ENCODE measurements at places on chromosomes 6 and 20.

DNA sequence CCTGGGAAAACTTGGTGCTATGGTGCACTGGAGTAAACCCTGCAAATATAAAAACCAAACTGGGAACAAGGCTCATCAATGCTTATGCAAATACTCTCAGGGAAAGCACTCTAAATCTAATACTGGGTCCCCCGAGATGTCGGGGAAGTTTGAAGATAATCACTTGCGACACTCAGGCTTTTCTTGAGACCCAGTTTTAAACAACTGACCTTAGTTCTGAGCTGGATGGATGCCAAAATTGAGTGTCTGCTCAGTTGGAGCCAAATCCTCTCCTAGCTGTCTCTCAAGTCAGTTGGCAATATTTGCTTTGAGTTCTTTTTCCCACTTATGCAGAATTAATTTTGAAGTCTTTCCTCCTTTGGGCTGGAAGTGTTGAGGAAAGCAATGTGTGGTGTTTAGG is 75.5 kb upstream of the CD2AP start:
- DNase-seq: no peak

- DNase-seq: no peak
Measured at GRCh38 chr6:20167601-20168000, 44.7 kb downstream of the MBOAT1 start.

- DNase-seq: no peak
Measured at GRCh38 chr20:13205425-13205824, 15.6 kb upstream of the ISM1 start.

DNA sequence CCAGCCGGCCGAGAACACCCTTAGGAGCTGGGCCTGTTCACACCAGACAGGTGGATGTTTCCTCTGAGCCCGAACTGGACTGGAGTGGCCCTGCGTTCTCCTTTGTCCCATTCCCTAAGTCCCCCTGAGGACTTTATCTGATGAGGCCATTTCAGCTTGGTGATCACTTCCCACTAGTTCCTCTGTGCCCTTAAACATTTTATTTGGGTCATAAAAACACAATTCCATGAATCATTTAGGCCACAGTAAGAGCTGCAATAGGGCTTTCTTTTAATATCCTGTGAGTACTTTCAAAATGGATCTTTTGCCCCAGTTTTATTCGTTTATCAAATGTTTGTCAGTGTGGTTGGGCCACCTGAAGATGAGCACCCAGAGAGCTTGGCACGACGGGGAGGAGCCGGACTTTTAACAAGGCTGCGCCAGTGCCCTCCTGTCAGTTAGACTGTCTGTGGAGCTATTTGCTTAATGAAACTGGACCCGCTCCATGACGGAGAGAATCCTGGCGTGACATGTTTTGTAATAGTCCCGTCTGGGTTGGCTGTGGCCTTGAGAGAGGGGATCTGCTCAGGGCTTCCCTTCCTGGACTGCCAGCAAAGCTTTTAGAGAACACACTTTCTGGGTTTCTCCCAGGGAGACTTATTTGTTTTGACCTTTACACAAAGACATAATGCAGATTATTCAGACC is 53.5 kb downstream of the ZDHHC14 start:
- no peak for DNase-seq

DNA sequence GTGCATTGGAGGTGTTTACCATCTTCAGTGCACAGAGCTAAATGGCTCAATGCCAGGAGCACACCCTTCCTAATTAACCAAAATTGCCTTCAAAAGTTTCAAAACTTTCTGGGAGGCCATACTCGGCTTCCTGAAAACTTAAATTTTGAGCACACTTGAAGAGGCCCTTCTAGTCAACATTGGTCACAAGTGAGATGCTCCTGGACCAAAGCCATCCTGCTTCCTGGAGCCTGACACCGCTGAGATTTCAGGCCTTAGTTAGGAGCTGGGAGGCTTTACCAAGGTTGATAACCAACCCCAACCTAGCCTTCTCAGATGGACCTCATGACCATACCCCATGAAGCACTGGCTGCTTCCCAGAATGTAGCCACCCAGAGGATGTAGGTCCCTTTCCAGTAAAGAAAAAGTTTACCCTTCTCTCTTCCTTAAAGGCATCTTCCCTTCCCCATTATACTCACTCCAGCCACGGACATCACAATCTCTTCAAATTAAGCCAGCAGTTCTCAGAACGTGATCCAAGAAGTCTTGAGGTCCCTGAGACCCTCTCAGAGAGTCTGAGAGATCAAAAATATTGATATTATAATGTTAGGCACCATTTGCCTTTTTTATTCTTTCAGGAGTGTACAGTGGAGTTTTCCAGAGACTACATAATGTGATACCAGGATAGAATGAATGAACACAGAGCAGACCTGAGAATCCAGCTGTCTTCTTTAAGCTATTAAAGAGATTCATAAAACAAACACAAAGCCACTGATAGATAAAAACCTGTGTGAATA is 32.8 kb upstream of the SPTLC3 start:
- no peak for DNase-seq

DNA sequence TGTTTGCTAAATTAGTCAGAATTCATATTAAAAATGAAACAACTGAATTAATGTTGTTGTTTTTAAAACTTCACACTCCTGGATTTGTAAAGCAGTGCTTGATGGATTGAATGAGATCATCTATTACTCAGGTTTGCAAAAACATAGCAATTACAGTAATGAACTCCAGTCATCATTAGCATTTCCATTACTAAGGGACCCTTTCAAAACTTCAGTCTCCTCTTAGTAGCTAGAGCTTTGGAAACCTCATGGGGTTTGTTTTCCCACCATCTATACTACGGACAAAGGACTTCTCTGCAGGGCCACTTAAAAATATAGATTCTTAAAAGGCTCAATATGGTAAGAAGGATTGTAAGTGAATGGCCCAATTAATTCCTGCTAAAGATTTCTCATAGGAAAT is 209.9 kb upstream of the PRND start:
- DNase-seq: no peak

- DNase-seq: peak; percentile 32
Measured at GRCh38 chr20:64069614-64070243, 6.7 kb downstream of the TCEA2 start.

- DNase-seq: no peak
Measured at GRCh38 chr20:53126185-53126584, 154.0 kb downstream of the TSHZ2 start.

DNA sequence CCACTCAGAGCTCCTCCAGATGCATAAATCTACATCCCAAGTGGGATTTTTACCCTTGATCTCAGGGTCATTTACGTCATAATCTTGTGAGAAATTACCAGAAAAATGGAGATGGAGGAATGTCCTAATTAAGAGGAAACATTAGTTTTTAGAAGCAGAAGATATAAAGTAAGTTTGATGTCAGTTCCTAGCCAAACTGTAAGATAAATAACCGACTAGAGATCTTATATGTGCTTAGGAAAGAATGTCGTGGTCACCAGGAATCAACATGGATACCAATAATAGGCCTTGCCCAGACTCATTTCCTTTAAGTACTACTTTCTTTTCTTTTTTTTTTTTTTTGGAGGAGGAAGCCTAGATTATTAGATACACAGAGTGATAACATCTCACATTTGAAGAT is 186.9 kb downstream of the UTRN start:
- no peak for DNase-seq

DNA sequence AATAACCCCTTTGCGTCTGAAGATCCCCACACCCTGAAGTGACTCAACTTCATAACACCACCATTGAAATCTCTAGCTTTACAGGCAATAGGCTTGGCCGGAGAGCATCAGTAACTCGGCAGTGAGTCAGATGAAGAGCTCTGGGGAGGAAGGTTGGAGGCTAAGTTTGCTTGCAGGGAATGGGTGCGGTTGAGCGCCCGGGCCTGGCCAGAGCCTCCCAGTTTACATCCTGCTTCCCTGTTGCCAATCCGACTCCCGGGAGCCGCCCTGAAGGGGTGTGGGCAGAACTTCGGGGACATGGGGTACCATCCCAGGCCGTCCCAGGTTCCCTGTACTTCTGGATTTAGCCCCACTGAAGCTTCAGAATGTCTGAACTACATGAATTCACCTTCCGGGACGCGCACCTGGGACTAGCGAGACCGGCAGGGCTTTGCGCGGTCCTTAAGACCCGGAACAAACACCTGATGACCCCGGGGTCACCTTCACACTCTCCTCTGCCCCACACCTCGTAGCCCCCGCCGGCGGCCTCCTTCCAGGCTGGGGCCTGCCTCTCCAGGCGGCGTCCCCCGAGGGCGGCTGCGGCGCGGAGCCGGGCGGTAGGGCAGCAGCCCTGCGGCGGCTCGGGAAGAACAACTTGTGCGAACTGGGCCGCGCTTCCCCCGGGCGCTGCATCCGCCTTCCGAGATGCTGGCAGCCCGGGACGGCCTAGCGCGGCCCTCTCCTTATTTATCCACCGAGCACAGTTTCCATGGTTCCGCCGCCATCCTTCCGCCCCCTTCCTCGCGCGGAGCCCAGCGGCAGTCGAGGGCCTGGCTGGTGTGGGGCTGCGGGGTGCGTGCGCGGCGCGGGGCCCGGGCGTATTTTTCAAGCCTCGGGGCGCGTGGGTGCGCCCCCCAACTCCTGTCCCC is 56.6 kb upstream of the RREB1 start:
- DNase-seq: peak; percentile 21

DNA sequence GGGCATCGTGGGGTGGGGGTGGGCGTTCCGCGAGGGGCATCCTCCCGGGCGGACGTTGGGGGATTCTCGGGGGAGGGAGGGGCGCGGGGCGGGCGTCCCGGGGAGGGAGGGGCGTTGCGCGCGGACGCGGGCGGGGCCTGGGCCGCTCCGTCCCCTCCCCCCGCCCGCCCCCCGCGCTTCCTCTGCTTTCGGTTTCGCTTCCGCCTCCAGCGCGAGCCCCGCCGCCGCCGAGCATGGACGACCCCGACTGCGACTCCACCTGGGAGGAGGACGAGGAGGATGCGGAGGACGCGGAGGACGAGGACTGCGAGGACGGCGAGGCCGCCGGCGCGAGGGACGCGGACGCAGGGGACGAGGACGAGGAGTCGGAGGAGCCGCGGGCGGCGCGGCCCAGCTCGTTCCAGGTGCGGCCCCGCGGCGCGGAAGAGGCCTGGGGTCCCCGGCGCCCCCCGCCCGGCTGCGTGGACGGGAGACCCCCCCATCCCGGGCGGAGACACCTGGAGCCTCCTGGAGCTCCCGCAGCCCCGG is at the start of gene OGFR:
Gene OGFR, plus strand, starts transcription at position 209 of the 528 bp plus-strand sequence. Its CDS starts 25 bp downstream, at position 234.
- DNase-seq: peak; percentile 64

Measured in stimulated activated CD4-positive, alpha-beta T cell treated with anti-CD3 and anti-CD28 coated beads, Interleukin-4, amount 100 ng/mL, for 24 hours (primary cell).